ENCODE measurements at places on chromosomes 2 and 18. TPM values are rescaled to one million over a fixed set of nuclear protein-coding genes. Genes with fewer than 3 reads are reported as not detected.

GRCh38 chr2:203534621-203535077 lies 452 bp downstream of the RAPH1 start:
- peak; percentile 39 for DNase-seq

- no peak for DNase-seq
Measured at GRCh38 chr2:21461754-21462240, 338.0 kb downstream of the TDRD15 start.

DNA sequence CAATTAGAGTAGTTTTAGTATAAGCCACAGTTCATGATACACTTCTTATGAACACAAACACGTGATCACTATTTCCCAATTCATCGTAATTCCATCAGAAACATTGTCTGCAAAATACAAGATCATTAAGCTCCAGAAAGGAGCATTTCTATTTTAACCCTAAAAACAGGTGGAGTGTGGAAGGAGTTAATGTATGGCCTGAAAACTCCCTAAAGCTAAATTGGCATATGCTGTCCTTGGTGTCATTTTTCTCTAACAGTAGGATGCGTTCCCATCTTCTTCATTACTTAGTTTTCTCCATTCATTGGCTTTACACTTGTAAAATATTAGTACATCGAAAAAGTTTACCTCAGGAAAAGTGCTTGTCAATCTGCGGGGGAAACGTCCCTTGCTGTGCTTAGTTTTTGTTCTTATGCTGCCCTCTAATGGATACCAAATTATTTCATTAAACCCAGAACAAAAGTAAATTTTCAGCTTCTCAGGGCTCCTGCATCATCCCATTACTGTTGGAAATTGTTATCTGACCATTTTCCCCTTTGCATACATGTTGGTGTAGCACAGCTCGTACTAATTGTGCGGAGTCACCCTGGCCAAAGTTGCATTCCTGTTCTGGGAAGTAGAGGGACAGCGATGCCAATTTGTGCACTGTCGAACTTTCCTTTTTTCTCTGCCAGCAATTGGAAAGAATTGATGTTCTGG lies 153.4 kb downstream of the GPD2 start:
- DNase-seq: no peak

The COL3A1 gene
- total RNA-seq: 30.4 TPM

The DNAJC5G gene
- not detected for total RNA-seq

GRCh38 chr2:23762141-23762540 lies 164.8 kb downstream of the ATAD2B start:
- no peak for DNase-seq

GRCh38 chr2:96775160-96775559 lies 14.5 kb downstream of the CNNM4 start:
- DNase-seq: no peak

DNA sequence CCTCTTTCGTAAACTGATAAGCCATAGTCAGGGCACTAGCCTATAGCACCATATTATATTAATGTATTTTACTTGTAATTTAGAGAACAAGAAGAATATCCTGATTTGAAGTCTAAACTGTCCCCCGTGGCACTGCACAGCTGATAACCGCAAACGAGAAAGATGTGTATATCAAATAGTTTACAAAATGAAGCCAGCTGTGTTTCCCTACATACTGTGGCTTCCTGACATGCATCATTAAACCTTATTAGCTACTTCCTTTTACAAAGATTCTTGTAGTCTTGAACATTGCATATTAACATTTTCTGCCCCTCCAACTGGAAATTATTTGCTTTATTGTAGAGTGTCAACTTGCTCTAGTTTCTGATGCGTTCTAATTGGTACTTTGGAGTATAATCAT lies 153.5 kb upstream of the NFATC1 start:
- DNase-seq: no peak

The DPYSL5 gene
- 70.3 TPM for total RNA-seq

DNA sequence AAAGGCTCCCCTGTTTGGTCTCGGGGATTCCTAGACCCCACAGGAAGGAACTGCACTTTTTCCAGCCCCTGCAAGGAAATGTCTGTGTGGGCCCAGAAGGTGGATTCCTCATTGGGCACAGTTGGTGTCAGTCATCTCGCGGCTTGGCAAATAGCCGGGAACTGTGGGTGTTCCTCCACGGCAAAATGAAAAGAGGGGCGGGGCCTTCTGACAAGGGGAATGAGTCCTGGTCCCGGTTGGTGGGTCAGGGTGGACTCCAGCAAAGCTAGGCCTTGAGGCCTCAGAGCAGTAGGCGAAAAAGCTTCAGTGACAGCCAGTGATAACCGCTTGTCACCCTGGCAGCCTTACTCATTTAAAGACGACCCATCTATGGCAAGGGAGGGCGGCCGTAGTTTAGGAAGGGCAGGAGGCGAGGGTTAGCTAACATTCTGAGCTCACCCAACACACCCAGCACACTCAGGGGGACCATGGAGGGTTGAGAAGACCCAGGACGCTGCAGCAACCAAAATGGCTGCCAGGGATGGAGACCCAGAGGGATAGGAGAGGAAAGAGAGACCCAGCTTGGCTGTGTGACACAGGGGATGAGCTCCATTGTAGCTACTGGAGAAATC lies 16.5 kb downstream of the SLC4A3 start:
- DNase-seq: no peak

- no peak for DNase-seq
Measured at GRCh38 chr2:133599811-133600210, 31.5 kb upstream of the NCKAP5 start.

DNA sequence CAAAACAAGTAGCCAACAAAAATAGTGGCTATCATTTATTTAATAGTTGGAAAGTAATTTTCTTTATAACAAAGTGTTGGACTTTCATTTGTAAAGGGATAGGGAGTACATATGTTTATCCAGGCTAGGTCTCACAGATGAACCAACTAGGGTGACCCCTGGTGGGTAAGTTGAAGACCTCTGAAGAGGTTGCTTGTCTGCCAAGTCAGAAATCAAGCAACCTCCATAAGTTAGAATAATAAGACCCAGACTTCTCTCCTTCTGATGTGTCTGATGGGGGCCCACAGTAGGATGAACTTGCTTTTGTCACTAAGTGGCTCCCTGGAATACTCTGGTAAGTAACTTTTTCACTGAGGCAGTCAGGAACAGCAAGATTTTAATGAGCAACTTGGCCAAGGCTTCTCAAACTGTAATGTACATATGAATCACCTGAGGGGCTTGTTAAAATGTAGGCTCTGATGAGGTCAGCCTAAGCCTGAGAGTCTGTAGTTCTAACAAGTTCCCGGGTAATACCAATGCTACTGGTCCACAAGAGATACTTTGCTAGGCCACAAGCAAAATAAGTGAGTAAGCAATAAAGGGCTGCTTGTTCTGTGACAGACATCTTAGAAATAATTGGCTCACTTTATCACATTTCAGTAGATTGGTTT lies 319.6 kb downstream of the PIK3C3 start:
- DNase-seq: no peak

The C2orf92 gene
- 17.4 TPM for total RNA-seq

DNA sequence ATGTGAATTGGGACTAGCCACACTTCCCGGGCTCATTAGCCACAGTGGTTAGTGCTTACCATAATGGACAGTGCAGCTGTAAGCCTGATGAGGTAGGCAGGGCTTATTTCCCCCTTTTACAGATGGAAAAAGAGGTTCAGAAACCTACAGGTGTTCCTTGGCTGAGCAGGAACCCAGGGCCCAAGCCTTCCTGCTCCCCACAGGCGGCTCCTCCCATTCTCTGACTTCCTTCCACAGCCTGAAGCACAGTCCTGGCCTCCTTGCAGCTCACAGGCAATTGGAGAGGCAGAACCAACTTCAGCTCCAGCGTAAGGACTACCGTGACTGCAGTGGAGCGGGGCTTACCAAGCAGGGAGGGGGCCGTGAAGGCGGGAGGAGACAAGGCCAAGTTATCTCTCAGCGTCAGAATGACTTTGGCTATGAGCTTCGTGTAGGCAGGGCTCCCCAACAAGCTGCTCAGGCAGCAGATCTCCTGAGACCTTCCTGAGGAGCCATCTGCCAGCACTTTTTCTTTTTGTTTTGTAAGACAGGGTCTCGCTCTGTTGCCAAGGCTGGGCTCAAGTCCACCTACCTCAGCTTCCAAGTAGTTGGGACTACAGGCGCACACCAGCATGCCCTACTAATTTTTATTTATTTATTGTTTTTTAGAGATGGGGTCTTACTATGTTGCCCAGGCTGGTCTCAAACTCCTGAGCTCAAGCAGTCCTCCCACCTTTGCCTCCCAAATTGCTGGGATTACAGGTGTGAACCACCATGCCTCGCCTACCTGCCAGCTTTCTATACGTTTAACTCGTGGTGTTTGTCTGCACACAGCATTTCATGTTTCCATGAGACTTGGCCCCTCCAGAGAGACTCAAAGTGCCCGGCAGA lies 34.2 kb upstream of the NT5DC4 start:
- no peak for DNase-seq
